ENCODE measurements at places on chromosomes 5 and 9. TPM values are rescaled to one million over a fixed set of nuclear protein-coding genes. Genes with fewer than 3 reads are reported as not detected.

GRCh38 chr9:17291766-17292165, 156.9 kb downstream of the CNTLN start:
- no peak for DNase-seq

- DNase-seq: no peak
Observed at GRCh38 chr9:127991757-127992274, 11.0 kb upstream of the EEIG1 start.

- DNase-seq: no peak
Observed at GRCh38 chr9:91589101-91589553, 165.5 kb upstream of the NFIL3 start.

DNA sequence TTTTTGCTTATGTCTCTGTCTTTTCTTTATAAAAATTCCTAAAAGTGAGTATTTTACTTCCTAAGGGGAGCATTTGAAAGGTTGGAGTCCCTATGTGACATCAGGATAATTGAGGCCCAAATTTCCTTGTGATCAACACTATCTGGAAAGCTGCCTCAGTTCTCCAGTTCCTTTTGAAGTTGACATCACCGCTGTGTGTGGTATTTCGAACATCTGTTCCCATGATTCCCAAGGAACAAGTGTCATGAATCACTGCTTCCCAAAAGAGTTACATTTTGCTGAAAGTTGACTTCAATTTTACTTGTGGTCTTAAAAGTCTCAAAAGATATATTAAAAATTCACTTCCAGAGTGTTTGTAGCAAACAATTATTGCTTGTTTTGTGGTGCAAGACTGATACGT, 452.1 kb upstream of the RGMB start:
- no peak for DNase-seq

DNA sequence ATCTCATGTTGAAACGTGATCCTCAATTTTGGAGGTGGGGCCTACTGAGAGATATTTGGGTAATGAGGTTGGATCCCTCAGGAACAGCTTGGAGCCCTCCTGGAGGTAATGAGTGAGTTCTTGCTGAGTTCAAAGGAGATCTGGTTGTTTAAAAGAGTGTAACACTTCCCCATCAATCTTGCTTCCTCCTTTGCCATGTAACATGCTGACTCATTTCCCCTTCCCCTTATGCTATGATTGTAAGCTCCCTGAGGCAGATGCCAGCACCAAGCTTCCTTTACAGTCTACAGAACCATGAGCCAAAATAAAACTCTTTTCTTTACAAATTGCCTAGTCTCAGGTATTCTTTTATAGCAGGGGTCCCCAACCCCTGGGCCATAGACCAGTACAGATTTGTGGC, 352.3 kb downstream of the SLCO4C1 start:
- no peak for DNase-seq

GRCh38 chr5:14766584-14766983, 102.1 kb downstream of the OTULIN start:
- no peak for DNase-seq

GRCh38 chr9:89410641-89411350, 87.1 kb downstream of the SEMA4D start:
- DNase-seq: peak; percentile 85

DNA sequence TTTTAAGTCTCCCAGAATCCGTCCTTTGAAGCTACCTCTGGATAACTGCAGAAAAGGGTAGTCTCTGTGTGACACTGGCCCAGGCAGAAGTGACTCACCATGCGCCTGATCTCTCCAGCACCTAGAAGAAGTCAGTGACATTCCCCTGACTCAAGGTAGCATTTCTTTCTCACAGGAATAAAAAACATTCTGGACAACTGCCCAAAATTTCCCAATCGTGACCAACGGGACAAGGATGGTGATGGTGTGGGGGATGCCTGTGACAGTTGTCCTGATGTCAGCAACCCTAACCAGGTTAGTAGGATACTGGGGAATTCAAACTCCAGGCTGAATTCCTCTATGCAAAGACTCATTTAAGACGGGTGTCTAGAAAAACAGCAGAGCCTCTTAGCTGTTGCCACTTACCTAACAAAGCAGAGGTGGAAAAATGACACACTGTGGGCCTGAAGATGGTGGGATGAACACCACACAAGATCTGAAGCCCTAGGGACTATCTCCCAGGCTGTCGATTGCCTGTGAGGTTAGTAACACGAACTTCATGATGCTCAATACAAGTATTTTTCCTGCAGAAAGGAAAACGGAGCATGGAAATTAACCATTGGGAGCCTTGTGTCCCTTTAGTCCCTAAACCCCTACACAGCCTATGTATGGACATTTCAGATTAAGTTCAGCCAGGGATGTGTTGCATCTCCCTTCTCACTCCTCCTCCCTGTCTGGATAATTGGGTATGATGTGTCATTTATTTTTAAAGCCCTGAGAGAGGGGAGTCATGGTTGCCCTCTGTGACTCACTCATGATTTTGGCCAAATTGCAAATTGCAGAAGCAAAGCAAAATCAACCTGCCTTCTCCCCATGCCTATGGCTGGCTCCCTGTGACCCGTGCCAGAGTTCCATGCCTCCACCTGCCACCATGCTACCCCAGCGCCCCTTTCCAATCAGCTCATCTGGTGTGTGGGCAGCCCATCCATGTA, 37.2 kb downstream of the THBS4 start:
- DNase-seq: no peak

- DNase-seq: no peak
Observed at GRCh38 chr5:154415114-154415513, 30.7 kb upstream of the SAP30L start.

GRCh38 chr5:32132757-32133156, 41.4 kb downstream of the GOLPH3 start:
- no peak for DNase-seq

DNA sequence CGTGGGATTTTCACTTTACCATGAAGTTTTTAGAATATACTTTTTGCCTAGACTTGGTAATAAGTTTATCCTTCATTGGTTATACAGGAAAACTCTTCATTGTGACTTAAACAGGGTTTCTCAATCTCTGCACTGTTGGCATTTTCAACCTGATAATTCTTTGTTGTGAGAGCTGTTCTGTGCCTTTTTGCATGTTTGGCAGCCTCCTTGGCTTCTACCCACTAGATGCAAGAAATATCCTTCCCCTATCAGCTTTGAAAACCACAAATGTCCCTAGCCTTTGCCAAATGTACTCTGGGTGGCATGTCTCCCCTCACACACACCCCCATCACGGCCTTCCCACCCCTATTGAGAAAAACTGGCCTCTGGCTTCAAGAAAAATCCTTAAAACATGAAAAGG, 180.9 kb downstream of the ESM1 start:
- no peak for DNase-seq

DNA sequence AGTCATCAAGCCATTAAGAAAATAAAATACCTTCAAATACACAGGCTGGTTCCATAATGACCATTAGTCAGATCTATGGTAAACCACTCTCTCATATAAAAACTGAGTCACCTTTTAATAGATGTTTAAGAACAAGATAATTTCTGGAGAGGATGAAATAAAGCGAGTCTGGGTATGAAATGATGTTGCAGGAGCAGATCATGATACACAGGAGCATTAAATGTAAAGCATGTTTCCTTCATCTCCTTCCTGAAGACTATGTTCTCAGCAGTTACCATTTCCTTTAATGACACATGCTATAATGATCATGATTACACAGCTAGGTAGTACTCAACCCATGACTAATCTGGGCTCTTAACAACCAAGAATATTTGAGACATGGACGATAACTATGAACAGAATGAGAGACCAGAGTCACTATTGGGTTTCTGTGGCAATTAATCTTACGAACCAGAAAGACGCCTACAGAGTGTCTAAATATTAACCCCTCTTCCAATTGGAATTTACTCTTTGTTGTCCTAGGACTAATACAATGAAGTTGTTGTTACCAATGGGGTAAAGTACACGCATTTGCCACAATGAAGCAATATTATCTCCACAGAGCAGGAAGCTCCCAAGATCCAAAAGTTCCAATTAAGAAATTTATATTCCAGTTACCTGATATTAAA, 105.6 kb downstream of the NR6A1 start:
- DNase-seq: no peak

GRCh38 chr5:27158171-27158570, 119.8 kb upstream of the CDH9 start:
- DNase-seq: no peak

GRCh38 chr5:146081556-146081955, 23.8 kb downstream of the PLAC8L1 start:
- no peak for DNase-seq

- DNase-seq: no peak
Observed at GRCh38 chr5:89308606-89309040, 425.6 kb upstream of the MEF2C start.

- no peak for DNase-seq
Observed at GRCh38 chr9:134030821-134031470, 5.7 kb downstream of the BRD3OS start.

- DNase-seq: peak; percentile 31
Observed at GRCh38 chr5:1723957-1724821, 75.4 kb downstream of the MRPL36 start.

- no peak for DNase-seq
Observed at GRCh38 chr5:164377746-164378145, 872.3 kb downstream of the MAT2B start.

GRCh38 chr5:50564558-50564957, 101.9 kb upstream of the PARP8 start:
- no peak for DNase-seq

- DNase-seq: no peak
Observed at GRCh38 chr5:146307796-146308195, 30.8 kb upstream of the POU4F3 start.

GRCh38 chr5:6081727-6082210, 296.6 kb downstream of the MED10 start:
- no peak for DNase-seq

The SREK1IP1 gene
- total RNA-seq: 16.7 TPM

The TSLP gene
- 0.99 TPM for total RNA-seq

The SPATA31A3 gene
- total RNA-seq: not detected

The GPR21 gene
- total RNA-seq: 0.50 TPM

The WNT8A gene
- not detected for total RNA-seq

The SLC2A6 gene
- total RNA-seq: 0.83 TPM

The SH3RF2 gene
- total RNA-seq: not detected

Data from activated naive CD4-positive, alpha-beta T cell treated with anti-CD3 and anti-CD28 coated beads for 36 hours (primary cell).